ENCODE measurements at places on chromosomes 13 and 19.

DNA sequence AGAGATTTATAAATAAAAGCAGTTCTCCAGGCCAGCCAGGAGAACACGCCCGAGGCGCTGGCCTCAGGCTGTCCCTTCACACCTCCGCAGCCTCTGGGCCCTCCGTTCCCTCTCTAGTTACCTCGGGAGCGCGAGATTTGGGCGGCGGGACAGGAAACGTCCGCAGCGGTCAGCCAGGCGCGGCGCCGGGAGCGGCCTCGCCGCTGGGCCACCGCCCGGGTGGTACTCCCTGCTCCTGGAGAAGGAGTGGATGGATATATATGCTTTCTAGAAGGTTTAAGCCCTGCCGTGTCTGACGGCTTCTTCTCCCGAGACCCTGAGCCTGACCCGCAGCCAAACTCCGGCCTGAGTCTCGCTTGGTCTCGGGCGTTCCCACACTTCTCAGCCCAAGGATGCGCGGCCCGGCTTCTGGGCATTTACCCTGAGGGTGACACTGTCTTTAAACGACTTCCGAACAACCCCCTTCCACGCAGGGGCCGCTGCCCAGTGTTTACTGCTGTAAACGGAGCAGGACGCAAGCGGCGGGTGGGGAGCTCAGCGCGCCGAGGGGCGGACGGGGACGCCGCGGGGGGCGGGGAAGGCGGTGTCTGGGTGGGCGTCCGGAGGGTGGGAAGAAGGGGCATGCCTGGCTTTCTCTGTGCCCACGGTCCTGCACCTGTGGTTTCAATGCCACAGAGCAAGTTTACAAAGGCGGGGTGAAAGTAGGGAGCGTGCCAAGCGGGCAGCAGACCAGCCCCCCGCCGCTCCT, 2.0 kb upstream of the ZIC2 start:
- DNase-seq: no peak

DNA sequence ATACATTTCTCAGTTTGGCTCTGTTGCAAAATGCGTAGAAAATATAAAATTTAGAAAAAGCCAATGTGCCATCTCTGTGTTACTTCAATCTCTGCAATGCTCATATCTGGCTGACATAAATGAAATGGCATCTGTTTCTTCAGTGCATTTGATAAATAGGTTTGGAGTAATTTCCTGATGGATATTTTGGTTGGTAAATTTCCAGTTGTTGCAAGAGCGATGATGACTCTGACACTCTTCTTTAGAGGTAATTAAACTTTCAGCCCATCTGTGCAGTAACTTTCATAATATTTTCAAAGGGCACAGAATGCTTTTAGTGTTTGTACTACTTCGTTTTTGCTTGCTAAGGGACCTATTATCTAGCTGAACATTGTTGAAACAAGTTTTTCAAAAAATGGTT, 1286.4 kb downstream of the PCDH9 start:
- DNase-seq: no peak

GRCh38 chr13:93499991-93500390, 273.4 kb downstream of the GPC6 start:
- no peak for DNase-seq

GRCh38 chr19:39516270-39516669, 1.3 kb downstream of the SELENOV start:
- no peak for DNase-seq

Measured in uterus (tissue), 4 donors.